ENCODE measurements at places on chromosomes 4 and X.

- no peak for DNase-seq
Measured at GRCh38 chr4:1685235-1686150, 1.4 kb upstream of the FAM53A start.

GRCh38 chr4:87209696-87210095, 10.7 kb downstream of the KLHL8 start:
- no peak for DNase-seq

- no peak for DNase-seq
Measured at GRCh38 chr4:34464196-34464595, 1780.1 kb downstream of the ARAP2 start.

- no peak for DNase-seq
Measured at GRCh38 chr4:22877486-22878052, 184.8 kb downstream of the GBA3 start.

DNA sequence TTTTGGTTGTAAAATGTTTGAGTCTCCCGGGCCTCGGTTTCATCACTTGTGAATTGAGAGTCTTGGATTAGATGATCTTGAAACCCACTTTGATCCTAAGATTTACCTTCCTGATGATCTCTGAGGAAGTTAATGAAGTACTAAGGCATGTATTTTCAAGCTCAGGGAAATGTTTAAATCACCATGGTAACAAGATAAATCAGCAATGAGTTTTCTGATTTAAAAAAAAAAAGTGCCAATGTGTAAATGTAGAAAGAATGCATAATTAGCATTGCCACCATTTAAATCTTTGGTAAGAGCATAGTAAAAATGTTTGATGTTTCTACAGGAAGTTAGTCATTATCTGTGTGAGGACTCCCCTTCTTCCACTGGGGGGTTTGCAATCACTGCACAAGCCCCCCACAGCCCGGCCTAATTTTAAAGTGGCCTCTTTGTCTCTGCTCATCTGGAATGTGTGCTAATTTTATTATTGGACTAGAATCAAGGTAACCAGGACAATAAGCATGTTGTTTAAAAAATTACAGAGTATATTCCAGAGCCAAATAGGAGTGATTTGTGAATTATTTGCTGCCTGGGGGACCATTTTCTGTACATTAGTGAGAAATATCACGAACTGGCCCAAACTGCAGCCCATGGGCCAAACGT, 93.6 kb downstream of the SLC34A2 start:
- peak; percentile 16 for DNase-seq

- DNase-seq: peak; percentile 35
Measured at GRCh38 chrX:120426599-120426998, 42.5 kb downstream of the LAMP2 start.

GRCh38 chr4:99885687-99886086, 8.5 kb downstream of the LAMTOR3 start:
- no peak for DNase-seq

- DNase-seq: no peak
Measured at GRCh38 chrX:153884590-153884989, 1.4 kb downstream of the L1CAM start.

DNA sequence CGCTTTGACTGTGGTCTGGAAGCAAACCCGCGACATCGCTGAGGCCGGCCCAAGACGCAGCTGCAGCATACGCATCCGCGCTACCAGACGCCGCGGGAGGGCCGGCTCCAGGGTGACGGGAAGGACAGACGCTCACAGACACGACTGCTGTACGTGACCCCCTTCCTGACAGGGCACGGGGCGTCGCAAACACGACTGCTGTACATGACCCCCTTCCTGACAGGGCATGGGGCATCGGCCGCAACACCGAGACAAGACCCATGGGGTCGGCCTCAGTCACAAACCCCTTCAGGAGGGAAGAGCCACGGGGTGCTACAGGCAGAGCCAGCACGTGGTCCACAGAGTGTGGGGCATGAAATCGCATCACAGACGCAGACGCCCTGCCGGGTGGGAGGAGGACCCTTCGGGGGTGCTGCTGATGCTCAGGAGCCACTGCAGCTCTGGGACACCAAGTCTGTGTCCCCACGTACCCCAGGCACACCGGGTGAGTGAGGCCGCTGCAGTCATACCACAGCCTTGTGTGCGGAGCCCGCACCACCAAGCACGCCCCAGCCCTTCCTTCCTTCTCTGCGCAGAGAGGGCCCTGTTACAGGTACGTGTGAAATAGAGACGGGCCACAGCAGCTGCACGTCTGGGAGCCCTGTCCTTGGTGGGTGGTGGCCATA, 38.7 kb upstream of the CPLX1 start:
- no peak for DNase-seq

GRCh38 chrX:72115380-72115779, 16.3 kb downstream of the RTL5 start:
- no peak for DNase-seq

- no peak for DNase-seq
Measured at GRCh38 chr4:153024466-153024865, 88.3 kb downstream of the FHDC1 start.

- DNase-seq: no peak
Measured at GRCh38 chrX:40612511-40612910, 10.7 kb upstream of the MPC1L start.

DNA sequence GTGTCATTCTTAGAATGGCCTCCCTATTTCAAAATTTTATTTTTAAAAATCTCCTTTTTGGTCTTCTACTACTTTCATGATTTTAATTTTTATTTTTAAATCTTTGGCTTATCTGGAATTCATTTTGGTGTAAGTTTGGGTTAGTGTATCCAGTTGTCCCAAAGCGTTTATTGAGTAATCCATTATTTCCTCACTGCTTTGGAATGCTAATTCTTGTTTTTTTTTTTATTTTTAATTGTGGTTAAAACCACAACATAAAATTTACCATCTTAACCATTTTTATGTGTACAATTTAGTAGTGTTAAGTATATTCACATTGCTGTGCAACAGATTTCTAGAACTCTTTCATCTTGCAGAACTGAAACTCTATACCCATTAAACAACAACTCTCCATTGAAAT, 8.7 kb downstream of the CITED1 start:
- DNase-seq: peak; percentile 36

DNA sequence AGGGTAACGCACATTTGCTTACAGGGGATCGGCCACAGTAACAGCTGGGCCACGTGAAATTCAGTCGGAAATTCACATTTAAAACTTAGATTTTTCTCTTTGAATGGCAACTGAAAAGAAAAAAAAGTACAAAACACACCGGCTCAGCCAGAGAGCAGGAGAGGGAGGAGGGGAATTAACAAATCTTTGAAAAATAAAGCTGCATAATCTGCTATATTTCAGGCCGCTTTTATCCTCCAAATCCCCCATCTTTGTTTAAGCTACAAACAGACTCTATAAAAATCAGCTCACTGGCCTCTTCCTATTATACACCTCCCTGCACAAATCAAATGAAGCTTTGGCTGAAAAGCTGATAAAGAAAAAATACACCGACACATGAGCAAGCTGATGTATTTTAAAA, 169.1 kb downstream of the LDB2 start:
- no peak for DNase-seq

DNA sequence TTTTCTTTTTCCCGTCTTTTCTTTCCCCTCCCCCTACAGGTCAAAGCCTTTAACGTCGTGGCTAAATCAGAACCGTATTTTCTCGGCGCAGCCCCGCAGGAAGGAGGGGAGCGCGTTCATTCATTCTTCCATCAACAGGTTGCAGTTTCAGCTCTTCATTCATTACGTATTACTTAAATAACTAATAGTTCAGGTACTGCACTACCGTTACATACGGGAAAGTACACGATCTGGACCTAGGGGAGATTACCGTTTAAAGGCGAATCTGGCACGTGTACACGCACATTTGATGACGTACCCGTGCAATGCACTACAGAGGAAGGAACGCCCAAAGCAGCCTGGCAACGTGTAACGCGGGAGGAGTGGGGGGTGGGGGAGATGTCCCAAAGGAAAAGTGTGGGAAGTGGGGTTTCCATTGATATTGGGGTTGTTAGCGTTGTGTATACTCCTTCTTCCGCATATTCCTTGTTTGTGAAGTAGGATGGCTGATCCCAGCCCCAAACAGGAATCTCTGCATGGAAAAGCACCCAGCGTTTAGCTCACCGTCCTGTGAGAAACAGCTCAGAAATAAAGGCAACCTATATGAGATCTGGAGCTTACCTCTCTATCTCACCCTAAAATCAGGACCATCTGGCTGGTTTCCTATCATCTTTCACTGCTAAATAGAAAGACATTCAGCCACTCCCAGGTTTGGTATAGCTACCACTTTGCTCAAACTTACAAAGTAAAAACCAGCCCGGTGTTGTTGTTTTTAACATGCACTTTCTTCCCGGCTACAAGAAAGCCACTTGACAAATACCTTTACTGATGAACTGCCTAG, 585 bp upstream of the SEC24D start:
- peak; percentile 78 for DNase-seq

DNA sequence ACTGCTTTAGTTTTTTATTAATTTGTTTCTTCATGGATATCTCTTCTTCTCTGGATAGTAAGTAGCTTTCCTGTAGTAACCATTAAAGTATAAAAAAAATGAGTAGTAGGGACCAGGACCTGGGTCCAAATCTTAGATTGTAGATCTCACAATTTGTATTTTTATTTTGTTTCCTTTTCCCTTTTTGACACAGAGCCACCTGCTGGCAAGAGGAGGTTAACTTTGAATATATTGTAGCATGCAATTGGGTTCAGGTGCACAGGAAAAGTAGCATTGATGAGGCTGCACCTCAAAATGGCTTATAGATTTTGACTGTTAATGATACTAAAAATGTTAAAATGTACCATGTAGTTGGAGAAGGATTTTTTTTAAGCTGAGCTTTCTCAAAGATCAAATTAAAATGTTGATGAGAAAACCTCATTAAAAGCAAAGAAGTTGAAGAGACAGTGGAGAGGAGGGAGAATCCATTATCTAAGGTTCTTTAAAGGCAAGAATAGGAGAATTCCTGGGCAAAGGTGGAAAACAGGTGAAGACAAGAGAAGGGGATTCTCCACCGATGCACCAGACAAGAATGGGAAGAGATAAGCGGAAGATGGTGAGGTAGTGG, 48.3 kb upstream of the HPGDS start:
- peak; percentile 30 for DNase-seq

- DNase-seq: no peak
Measured at GRCh38 chr4:84224522-84224921, 274.6 kb downstream of the NKX6-1 start.

GRCh38 chr4:94852616-94853015, 94.9 kb downstream of the BMPR1B start:
- DNase-seq: no peak

GRCh38 chr4:155062948-155063347, 145.5 kb upstream of the NPY2R start:
- DNase-seq: no peak

DNA sequence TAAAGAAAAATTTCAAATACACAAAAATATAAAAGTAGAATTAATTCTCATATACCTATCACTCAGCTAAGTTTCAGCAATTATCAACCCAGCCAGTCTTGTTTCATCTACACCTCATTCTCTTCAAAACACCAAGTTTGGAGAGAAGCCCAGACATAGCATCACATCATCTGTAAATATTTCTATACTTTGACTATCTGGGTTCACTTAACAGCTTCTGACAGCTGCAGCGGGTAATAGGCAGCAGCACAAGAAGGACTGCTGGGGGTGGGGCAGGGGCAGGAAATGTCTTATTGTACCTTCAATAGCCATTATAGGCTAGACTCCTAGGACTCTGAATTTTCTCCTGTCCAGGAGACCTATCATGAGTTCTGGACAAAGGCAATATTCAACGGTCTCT, 54.1 kb downstream of the PHF8 start:
- DNase-seq: peak; percentile 6

GRCh38 chrX:103417933-103418332, 41.6 kb downstream of the BEX3 start:
- peak; percentile 26 for DNase-seq

DNA sequence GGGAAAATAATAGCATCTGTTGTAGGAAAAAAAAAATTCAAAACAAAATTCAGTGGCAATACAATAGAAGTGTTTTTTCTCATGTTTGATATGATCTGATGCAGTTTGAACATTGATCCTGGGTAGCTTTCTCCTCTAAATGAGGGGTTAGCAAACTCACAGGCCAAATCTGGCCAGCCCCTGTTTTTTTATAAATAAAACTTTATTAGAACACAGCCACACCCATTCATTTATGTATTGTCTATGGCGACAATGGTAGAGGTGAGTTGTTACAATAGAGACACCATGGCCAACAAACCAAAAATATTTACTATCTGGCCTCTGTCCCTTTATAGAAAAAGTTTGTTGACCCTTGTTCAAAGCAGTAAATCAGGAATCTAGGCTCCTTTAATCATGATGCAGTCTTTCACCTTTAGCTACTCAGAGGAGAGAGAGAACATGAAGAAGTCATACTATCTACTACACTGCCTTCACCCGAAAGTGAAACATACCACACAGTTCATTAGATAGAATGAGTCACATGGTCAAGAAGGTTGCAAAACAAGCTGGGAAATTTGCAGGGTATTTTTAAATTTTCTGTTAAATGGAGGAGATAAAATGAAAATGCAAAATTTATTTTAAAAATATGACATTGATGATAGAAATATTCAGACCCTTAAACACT, 186.6 kb upstream of the MAOA start:
- no peak for DNase-seq

DNA sequence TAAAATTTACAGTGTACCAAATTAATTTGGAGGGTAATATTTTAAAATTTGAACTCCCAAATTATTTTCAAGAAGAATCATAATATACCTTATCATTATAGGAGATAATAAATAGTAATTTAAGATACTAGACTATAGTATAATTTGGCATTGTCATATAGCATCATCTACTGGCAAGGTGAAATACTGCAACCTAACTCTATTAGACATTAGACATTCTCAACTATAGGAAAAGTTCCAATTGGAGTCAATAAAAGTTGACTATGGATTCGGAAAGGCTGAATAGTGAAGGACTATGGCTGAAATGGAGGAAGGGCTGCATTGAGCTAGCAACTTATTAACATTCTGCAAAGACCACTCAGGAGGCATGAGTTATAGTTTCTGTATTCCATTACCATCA, 113.0 kb downstream of the PRDM5 start:
- DNase-seq: no peak

- DNase-seq: peak; percentile 0
Measured at GRCh38 chrX:111168314-111168713, 72.3 kb downstream of the PAK3 start.

DNA sequence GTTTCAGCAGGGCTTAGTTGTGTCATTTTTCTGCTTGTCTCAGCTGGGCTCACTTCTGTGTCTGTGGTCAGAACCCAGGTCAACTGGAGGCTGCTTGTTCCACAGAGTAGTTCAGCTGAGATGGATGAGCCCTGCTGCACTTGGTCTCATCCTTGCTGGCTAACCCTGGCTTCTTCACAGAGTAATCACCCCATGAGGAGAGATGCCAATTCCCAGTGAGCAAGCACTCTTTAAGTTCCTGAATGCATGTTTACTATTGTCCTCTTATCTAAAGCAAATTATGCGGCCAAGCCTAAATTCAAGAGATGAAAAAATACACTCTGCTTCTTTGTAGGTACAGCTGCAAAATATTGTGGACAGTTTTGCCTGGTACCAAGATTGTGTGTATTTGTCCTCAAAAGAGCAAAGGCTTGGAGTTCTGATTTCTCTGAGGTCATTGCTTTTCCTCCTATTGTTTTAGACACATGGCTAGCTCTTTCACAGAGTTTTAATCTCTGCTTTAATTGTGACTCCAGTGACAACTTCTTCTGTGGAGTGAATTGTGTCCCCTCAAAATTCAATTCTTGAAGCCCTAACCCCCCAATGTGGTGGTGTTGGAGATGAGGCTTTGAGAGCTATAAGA, 236.6 kb upstream of the ANKRD50 start:
- DNase-seq: peak; percentile 59

GRCh38 chr4:168876106-168876505, 133.9 kb downstream of the CBR4 start:
- DNase-seq: peak; percentile 41
